ENCODE measurements at places on chromosomes 3 and 15.
A peak's percentile ranks its signal among the peaks of the same experiment; 100 is the strongest.

GRCh38 chr3:188929137-188929536 is 242.6 kb upstream of the TPRG1 start:
- no peak for DNase-seq

GRCh38 chr15:58154769-58155168 is 16.6 kb downstream of the AQP9 start:
- no peak for DNase-seq

DNA sequence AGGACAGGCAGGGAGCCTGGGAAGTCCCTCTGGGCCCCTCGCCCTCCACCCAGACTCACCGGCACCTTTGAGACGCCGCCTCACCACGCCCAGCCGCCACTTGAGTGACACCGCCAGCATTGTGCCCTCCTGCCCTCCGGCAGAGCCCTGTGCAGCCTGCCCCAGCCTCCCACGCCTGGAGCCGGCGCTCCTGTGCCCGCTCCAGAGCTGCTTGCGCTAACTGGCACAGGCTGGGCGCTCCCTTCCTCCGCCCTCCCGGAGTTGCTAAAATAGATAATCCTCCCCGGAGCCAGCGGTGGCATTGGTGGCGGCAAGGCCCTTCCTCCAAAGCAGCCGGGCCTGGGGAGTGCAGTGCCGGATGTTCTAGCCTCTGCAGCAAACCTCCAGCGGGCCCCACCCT is 15.7 kb upstream of the GRIP2 start:
- DNase-seq = no peak

GRCh38 chr3:197308591-197308990 is 10.2 kb upstream of the DLG1 start:
- no peak for DNase-seq

DNA sequence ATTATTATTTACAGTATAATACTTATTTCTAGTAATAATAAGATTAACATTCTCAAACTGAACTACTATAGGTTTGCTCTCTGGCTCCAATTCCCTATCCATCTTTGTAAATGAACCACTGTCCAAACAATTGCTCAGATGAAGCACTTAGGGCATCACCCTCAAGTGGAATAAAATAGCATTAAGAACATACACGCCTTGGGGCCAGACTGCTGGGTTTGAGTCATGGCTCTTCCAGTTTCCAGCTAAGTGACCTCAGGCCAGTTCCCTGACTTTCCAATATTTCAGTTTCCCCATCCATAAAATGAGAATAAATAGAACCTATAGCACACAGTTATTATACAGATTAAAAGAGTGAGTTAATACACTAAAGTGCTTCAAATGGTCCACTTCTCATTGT is 507.2 kb downstream of the MAGI1 start:
- DNase-seq = no peak

GRCh38 chr3:194308601-194309449 is 42.3 kb downstream of the CPN2 start:
- no peak for DNase-seq

GRCh38 chr3:179666030-179666429 is 13.2 kb downstream of the USP13 start:
- DNase-seq = no peak

- DNase-seq = peak; percentile 19
Measured at GRCh38 chr3:183895296-183895695, 10.6 kb upstream of the PARL start.

GRCh38 chr15:31083370-31083780 is 18.1 kb downstream of the TRPM1 start:
- DNase-seq = no peak

DNA sequence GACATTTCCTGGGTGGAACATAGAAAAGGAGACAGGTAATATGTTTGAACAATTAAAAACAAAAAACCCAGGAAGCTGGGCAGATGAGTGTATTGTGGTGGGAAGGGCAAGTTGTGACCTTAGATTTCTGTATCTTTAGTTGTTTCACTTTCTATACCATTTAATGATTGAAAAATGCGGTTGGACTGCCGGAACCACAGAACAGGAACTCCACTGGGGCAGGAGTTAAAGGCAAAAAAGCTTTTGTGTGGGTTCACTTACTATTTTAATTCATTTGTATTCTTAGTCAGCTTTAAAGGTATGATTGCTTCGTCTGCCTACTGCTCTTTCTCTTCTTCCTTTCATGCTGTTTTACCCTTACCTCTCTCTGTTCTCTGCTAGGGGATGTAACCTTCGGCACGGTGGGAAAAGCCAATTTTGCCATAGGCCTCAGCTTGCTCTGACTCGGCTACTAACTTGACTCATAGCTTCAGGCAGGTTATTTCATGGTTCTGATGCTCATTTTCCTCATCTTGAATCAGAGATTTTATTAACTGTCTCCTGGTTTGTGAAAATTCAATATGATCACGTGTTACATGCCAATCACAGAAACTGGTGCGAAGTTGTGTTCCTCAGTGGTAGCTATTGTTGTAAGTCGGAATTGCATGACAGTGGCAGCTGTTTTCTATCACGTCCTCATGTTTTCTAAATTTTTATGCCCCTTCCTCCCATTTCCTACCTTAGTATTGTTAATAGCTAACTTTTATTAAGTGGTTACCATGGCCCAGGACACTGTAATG is 1.6 kb upstream of the MCTP2 start:
- peak; percentile 17 for DNase-seq

DNA sequence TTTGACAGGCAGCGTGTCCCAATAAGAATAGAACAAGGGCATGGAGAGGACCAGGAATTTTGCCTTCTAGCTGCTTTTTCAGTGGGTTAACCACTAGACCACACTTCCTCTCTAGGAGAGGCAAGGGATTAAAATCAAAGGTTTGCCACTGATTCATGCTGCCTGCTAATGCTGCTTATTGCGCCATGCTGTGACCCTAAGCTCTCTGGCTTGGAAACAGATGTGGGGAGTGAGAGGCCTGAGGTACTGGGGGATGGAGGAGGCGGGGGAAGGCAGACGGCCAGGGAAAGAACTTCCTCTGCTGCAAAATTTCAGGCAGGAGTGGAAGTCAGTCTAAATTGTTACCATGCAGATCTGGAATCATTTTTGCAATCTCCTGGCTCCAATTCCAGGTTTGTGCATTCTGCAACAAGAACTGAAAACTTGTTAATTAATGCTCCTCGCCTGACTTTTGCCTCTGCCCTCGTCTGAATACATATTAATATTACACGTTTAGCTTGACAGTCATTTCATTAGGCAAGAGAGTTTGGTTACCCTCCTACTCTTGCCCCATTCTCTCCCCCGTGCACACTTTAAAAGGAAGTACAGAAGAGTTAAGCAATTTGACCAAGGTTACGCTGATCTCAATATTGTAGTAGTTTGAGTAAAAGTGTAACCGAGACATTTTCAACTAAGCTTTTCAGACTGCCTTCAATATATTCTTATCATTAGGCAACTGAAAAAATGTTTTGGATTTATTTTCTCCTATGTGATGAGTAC is 121.7 kb upstream of the SPRED1 start:
- no peak for DNase-seq

DNA sequence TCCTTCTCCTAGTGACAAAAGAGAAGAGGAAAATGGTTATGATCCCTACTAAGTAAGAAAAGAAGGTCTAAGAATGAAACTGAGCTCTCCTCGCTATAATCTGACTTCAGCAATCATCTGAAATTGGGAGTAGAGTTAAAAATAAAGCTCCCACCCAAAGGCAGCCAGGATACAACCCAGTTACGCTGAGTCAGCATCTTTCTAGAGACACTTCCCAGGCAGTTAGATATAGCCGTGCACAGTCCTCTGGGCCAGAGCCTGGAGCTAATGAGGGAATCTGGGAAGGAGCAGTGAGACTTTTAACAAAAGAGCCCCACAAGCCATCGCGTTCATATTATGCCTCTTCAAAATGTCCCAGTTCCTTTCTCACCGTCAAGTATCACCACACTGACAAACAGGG is 39.1 kb upstream of the SETMAR start:
- no peak for DNase-seq

DNA sequence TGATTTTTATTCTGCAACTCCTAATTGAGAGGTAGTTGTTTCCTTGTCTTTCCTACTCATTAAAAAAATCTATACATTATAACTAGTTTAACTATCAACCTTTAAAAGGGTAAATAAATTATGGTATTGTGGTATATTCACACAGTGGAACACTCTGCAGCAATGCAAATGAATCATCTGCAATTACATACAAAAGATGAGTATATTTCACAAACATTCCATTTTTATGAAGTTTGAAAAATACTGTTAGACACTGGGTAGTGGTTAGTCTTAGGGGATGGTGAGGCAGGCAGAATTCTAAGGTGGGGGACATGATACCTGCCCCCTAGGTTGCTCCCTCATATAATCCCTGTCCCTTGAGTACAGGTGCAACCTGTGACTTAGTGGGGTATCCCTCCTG is 44.0 kb upstream of the MAGI1 start:
- DNase-seq = no peak

DNA sequence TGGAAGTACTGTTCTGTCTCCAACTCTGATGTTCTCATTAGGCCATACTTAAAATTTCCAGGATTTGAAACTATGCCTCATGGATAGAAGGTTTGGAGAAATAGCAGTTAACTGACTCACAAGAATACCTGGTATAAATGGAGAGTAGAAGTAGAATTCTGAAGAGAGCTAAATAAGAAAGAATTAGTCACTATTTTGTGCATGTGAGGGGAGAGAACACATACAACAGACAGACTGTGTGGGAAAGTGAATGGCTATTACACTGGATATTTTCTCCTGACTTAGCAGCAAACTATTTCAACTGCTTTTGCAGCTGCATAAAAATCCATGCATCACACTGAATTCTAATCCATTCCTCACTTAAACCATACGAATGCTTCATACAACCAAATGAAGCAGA is 71.3 kb downstream of the C3orf70 start:
- DNase-seq = no peak

- no peak for DNase-seq
Measured at GRCh38 chr3:15612001-15612400, 10.5 kb downstream of the BTD start.

- no peak for DNase-seq
Measured at GRCh38 chr3:58386626-58387365, 46.8 kb downstream of the PDHB start.

GRCh38 chr15:64891561-64891960 is 20.1 kb upstream of the ANKDD1A start:
- no peak for DNase-seq

- DNase-seq = no peak
Measured at GRCh38 chr15:79516155-79516554, 84.0 kb downstream of the MINAR1 start.

DNA sequence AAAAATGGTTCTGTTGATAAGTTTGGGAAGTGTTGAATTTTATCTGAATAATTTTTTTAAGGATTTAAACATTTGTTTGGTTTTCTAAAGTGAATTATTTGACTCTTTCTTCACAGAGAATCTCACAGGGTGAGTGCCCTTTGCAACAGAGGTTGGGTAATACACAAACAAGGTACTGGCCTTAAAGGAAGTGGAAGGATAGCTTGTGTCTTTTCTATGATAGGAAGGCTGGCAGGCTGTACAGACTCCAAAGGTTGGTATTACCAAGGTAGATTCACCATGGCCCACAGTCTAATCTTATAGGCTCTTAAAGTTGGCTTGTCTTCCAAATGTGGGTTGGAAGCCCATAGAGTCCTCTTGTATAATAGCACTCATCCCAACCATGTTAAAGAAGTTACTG is 311.5 kb downstream of the SV2B start:
- DNase-seq = no peak

DNA sequence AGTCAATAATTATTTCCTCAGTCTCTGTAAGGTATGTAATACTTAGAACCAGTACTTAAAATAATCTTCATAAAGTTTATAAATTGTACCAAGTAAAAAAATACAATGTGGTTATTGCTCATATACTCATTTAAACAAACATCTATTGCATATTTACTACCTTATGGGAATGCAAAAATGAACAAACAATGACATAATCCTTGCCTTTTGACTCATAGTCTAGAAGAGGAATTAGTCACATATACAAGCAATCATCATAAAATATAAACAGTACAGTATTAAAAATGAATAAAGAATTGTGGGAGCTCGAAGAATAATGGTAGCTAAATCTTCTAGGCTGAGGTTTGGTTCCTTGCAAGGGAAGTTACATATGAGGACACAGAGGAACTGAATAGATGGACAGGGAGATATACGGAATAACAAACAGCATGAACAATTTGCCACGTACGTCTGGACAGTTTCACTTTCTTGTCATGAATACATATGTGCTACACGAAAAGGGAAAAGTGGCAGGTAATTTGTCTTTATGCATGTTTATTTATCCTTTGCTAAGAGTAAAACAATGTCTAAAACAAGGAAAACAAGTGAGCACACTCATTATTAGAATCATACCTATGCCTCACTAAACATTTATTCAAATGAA is 17.2 kb downstream of the IMPG2 start:
- DNase-seq = no peak

DNA sequence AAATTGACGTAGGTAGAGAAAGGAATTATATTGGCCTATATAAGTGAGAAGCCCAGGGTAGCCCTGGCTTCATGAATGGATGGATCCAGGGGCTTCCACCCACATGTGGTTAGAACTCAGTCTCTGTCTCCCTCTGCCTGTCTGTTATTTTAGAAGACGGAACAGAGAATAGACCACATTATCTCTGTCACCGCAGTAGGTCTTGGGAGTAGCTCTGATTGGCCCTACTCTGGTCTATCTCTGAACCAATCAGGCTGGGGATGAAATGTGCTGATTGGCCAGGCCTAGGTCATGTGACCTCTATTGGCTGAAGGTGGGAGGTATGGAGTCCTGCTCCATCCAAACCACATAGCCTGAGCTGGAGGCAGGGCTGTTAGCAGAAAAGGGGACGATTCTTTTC is 143.0 kb upstream of the PRR23C start:
- DNase-seq = no peak

DNA sequence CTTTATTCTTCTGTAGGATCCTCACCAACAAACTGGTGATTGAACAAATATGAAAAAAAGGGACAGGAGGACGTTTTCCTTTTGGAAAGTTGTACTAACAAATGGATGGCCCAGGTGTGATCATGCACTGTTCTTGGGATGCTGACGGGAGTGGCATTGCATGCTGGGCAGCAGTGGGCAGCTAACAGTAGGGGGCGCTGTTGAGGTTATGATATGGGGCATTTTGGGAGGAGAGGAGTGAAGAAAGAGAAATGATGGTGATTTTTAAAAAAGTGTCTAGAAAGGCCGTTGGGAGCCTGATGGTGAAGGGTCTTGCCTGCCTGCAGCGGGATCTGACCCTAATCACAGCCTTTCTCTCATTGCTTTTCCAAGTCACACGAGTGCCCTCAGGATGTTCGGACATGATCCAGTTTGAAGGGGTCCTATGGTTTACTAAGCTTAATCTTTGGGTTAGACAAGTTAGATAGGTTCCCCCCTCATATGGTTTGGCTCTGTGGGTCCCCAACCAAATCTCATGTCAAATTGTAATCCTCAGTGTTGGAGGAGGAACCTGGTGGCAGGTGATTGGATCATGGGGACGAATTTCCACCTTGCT is 46.2 kb upstream of the PRTG start:
- peak; percentile 23 for DNase-seq

GRCh38 chr3:171654809-171655208 is 155.5 kb downstream of the PLD1 start:
- DNase-seq = no peak
